Fibroblast of the aortic adventitia (primary cell): ENCODE measurements at places on chromosomes 12 and 14. TPM values are rescaled to one million over a fixed set of nuclear protein-coding genes. Genes with fewer than 3 reads are reported as not detected.

The CCDC38 gene
- total RNA-seq = not detected in 2 replicates

The DTX1 gene
- total RNA-seq = 0.16 TPM in 1 of 2 replicates, not detected in the other

The LRRC9 gene
- total RNA-seq = not detected in 2 replicates

The AQP6 gene
- total RNA-seq = 0.09 TPM in 1 of 2 replicates, not detected in the other

The KLRC1 gene
- not detected in 2 replicates for total RNA-seq
